Iris pigment epithelial cell (primary cell): ENCODE measurements at places on chromosomes 12 and 14.

- no peak for DNase-seq
Observed at GRCh38 chr12:103698752-103699560, 111.9 kb downstream of the STAB2 start.

GRCh38 chr12:59344224-59344623, 251.6 kb upstream of the SLC16A7 start:
- DNase-seq, result no peak

GRCh38 chr14:55075628-55076175, 24.3 kb downstream of the MAPK1IP1L start:
- DNase-seq, result peak; percentile 70

DNA sequence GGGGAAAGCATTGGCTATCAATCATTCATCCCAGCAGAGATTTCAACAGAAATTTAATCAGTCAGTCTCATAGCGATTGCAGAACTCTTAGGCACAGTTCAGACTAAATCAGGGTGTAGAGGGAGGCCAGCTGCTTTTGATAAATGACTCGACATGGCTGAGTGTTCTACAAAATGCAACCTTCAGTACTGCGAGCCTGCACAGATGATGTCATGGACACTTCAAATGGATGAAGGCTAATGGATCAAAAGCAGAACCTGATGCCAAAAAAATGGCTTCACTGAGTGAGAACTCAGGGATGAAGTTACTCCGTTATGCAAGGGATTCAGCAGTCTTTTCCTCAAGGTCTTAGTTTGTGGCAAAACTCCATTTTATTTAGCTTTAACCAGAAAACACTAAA, 167.3 kb downstream of the DACT1 start:
- peak; percentile 41 for DNase-seq
